ENCODE measurements at places on chromosomes 1 and 21.

DNA sequence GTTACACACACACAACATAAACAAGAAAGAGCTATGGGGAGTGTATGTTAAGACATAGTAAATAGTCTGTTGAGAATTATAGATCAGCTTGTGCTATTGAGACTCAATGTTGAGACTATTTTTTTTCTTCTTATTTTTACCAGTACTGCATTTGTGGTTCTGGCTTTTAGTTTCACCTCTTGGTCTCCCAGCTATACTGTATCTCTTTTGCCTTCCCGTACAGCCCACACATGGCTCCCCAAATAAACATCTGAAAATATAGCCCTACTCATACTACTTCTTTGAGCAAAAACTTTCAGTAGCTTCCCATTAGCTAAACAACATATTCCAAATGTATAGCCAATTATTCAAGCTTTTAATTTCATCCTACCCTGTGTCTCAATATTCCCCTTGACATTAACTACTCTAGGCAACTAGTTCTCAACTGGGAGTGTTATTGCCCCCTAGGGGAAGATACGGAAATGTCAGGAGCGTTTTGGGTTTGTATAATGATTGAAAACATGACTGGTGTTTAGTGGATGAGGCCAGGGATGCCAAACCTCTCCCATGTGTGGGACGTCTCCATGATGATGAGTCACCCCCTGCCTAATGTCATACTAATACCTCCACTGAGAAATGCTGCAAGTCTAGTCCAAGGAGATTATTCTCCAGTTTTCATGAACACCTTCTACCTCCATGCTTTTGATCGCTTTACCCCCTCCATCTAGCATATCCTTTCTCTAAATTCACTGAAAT lies 6.8 kb downstream of the RPE65 start:
- DNase-seq = no peak

DNA sequence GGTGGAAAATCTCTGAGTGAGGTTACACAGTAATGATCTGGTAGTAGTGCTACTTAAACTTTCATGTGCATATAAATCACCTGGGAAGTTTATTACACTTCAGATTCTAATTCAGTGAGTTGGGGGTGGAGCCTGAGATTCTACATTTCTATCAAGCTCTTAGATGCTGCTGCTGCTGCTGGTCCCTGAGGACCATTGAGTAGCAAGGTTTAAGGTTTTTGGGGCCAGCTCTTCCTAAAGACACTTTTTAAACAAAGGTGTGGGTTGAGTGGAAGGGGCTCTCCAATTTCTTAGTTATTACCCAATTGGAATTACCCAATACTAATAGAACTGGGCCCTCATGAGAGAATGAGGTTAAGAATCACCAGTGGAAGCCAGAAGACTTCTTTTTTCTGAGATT lies 29.5 kb downstream of the KCNA3 start:
- no peak for DNase-seq

DNA sequence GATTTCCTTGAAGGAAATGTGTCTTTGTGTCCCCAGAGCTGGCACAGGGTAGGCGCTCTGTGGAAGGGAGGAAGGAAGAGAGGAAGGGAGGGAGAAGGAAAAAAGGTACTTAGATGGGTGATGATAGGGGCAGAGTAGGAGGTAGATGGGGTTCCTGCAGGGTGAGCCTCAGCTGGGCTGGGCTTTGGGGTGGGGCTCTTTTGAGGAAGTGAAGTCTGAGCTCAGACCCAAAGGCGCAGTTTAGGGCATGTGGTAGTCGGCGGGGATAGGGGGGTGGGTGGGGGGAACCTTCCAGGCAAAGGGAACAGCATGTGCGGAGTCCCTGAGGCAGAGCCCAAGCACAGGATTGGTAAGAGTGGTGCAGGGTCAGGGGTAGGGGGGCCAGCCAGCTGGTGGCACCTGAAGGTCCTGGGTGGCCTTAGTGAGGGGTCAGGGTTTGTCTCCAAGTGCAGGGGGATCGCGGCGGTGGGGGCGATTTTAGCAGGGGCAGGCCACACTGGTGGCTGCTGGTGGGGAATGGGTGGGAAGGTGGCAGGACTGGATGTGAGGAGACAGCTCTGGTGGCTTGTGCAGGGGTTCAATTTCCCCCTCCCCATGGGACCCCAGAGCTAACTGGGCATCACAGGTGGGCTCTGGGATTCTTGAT lies 8.4 kb upstream of the HTR6 start:
- no peak for DNase-seq

- DNase-seq = peak; percentile 51
These were observed 23.2 kb downstream of the INTS7 start for GRCh38 chr1:212012034-212012740.

- DNase-seq = no peak
These were observed 37.5 kb downstream of the ELAPOR1 start for GRCh38 chr1:109151146-109151990.

DNA sequence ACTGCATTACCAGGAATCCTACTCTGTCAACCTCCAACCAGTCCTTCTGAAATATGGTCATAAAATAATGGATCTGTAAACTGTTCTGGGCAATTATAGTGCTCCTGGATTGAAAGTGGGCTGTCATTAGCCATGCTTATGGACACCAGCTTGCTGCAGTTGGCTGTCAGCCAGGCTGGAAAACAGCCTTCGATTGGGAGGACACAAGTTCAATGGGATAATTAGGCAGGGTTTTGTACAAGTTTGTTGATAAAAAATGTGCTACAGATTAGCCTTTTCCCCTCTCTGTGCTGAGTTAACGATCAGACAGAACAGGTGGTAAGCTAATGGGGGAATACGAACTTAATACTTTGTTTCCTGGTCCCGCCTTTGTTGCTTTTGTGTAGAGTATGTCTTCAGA lies 413.9 kb downstream of the DUSP10 start:
- DNase-seq = no peak

GRCh38 chr1:17119076-17119772 lies at the start of gene PADI2:
Gene PADI2, minus strand, starts transcription at chr1:17119451. Its CDS starts 80 bp downstream, at chr1:17119371.
- DNase-seq = peak; percentile 57

- DNase-seq = no peak
These were observed 66.8 kb downstream of the EPB41 start for GRCh38 chr1:28981210-28981609.

- no peak for DNase-seq
These were observed 73.6 kb downstream of the CRB1 start for GRCh38 chr1:197341626-197342025.

DNA sequence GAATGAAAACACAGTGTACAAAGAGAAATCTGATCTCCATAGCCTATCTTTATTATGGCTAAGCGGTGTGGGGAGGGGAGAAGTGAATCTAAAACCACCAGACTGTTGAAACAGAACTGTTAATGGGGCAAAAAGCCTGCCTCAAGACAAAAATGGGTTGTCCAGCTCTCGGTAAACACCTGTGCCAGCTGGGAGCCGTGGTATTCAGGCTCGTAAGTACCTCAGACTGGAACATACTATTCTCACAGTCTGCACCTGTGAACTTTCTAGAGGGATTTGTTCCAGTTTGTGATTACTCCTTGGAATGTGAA lies 42.7 kb upstream of the ATP1A1 start:
- DNase-seq = no peak

DNA sequence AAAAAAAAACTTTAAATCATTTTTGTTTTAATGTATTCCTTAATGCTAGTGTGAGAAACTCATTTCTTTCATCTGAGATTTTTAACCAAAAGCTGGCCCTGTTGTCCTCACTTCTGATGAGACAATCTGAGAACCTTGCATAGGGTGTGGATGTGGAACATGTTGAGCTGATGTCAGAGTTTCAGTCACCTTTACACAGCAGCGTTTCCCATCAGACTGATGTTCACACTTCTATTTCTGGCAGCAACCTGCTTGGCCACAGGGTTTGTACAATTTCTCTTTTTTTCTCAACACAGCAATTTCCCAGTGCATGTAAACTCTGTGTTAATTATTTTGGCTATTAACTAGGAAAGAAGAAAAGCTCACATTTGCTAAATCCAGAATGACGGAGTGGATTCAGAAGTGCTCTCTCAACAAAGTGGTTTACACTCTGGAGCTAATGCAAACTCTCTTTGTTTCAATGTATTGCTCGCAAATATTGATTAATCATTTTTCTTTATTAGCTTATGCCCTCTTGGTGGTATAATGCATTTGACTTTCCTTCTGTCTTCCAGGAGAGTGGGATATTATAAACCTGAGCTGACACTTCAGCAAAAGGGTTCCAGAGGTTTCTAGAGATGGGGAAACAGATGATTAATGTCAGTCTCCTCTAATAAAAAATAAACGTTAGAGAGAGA lies 70.5 kb upstream of the HSPA13 start:
- no peak for DNase-seq

GRCh38 chr1:53783056-53783455 lies 44.1 kb upstream of the GLIS1 start:
- DNase-seq = no peak

GRCh38 chr21:35547946-35548774 lies 499.1 kb upstream of the RUNX1 start:
- DNase-seq = no peak

DNA sequence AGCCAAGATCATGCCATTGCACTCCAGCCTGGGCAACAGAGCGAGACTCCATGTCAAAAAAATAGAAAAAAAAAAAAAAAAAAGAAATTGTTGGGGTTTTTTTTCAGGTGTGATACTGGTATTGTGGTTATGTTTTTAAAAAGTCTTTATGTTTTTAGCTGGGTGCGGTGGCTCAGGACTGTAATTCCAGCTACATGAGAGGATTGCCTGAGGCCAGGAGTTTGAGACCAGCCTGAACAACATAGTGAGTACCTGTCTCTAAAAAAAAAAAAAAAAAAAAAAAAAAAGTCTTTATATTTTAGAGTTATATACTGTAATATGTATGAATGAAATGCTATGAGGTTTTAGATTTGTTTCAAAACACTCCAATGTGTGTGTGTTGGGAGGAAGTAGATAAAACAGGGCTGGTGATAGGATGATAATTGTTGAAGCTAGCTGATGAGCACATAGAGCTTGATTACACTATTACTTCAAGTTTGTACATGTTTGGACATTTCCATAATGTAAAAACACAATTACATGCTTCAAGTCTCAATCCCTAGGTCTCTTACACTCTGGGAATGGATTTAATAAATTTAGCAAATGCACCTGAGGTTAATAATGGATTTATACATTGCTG lies 30.2 kb upstream of the ATP5PO start:
- DNase-seq = no peak
